ENCODE measurements at places on chromosomes 5 and 9.

- H3K36me3 ChIP-seq = no peaks in the 10 kb centered on the region
- DNase-seq = no peak
- H3K4me1 ChIP-seq = no peaks in the 10 kb centered on the region
Measured at GRCh38 chr5:10329446-10329819, 21.7 kb upstream of the CMBL start.

GRCh38 chr9:113611461-113612215, 148.1 kb downstream of the RGS3 start:
- no peak overlapping the region for H3K27ac ChIP-seq
- no peak overlapping the region for H3K4me3 ChIP-seq
- H3K36me3 ChIP-seq = no peaks in the 10 kb centered on the region
- peaks cover 5% of the 10 kb centered on the region for H3K4me1 ChIP-seq

GRCh38 chr5:79621056-79621455, 8.8 kb downstream of the TENT2 start:
- H3K4me3 ChIP-seq = no peak overlapping the region
- no peak overlapping the region for H3K27ac ChIP-seq
- peaks cover 76% of the 10 kb centered on the region for H3K36me3 ChIP-seq

DNA sequence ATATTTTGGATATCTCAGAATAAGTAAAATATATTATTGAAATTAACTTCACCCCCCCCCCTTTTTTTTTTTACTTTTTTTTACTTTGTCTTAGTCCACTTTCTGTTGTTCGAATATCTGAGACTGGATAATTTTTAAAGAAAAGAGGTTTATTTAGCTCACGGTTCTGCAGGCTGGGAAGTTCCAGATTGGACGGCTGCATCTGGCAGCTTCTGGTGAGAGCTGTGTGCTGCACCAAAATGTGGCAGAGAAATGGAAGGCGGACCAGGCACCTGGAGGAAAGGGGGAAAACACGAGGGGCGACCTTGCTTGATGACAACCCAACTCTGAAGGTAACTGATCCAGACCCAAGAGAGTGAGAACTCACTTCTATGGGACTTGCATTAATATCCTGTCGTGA, 5.6 kb upstream of the GMCL2 start:
- H3K27ac ChIP-seq = no peak overlapping the region
- H3K4me3 ChIP-seq = no peak overlapping the region
- no peak for DNase-seq
- no peaks in the 10 kb centered on the region for H3K36me3 ChIP-seq
- 0 out of 2 replicates have a peak, but pooled peaks cover 3% of the 10 kb centered on the region for H3K4me1 ChIP-seq
